Astrocyte (in vitro differentiated cells and primary cell): ENCODE measurements at places on chromosomes 7 and 10. TPM values are rescaled to one million over a fixed set of nuclear protein-coding genes. Genes with fewer than 3 reads are reported as not detected.

- DNase-seq = no peak
- H3K4me1 ChIP-seq = no peaks in the 10 kb centered on the region
- no peak overlapping the region for H3K27ac ChIP-seq
- H3K27me3 ChIP-seq = no peaks in the 10 kb centered on the region
- H3K36me3 ChIP-seq = no peaks in the 10 kb centered on the region
Measured at GRCh38 chr10:98790817-98791216, 344.1 kb upstream of the HPS1 start.

DNA sequence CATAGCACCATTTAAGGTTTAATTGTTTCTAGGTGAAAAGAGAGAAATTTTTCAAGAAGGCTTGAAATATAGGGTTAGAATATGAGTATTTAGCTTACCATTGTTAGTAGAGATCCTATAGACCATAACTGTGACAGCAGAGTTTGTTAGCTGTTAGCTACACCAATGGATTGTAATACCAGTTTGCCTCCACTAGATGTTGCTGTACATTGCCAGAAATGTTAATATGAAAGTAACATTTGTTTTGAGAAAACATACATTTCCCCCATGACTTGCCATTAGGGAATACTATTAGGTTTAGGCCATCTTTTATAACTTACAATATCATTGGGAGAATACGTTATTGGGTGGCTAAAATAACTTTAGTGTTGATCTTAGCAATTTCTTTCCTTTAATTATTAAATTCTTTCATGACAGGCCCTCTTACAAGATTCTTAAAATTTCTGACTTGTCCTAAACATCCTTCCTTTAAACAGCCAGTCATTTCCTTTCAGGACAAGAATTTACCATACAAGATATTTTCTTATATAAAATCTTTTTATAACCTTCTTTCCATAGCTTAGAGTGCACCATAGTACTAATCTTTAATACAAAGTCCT lies 39.5 kb downstream of the ZNF117 start:
- no peaks in the 10 kb centered on the region for H3K36me3 ChIP-seq
- peaks cover 9% of the 10 kb centered on the region for H3K27me3 ChIP-seq
- no peaks in the 10 kb centered on the region for H3K4me1 ChIP-seq
- no peak overlapping the region for H3K4me3 ChIP-seq
- DNase-seq = peak; percentile 22
- no peak overlapping the region for H3K27ac ChIP-seq

GRCh38 chr7:149414171-149414570 lies 46.7 kb downstream of the ZNF777 start:
- peaks cover 3% of the 10 kb centered on the region for H3K4me1 ChIP-seq
- H3K4me3 ChIP-seq = no peak overlapping the region
- no peaks in the 10 kb centered on the region for H3K27me3 ChIP-seq
- H3K36me3 ChIP-seq = no peaks in the 10 kb centered on the region
- DNase-seq = no peak
- H3K27ac ChIP-seq = no peak overlapping the region

DNA sequence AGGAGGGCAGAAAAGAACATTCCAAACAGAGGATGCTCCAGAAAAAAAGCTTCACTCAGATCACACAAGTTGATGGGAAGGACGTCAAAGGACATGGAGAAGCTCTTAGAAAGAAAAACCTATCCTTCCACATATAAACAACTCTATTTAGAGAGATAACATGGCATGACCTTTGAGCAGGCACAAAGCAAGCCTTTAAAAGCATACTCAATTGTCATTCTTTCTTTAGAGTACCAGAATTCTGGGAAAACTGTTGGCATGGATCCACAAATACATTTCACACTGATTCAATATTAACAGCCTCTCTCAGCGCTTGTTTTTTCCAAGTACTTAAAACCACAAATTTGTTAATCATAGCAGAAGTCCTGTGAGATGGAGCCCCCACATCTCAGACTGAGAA lies 7.3 kb upstream of the ABLIM1 start:
- H3K4me1 ChIP-seq = no peaks in the 10 kb centered on the region
- no peaks in the 10 kb centered on the region for H3K36me3 ChIP-seq
- DNase-seq = no peak
- no peak overlapping the region for H3K4me3 ChIP-seq
- no peak overlapping the region for H3K27ac ChIP-seq

The UFSP1 gene
- 2.7 and 3.3 TPM in 2 replicates for total RNA-seq

The ZNF365 gene
- total RNA-seq = 8.9 and 11.0 TPM in 2 replicates

DNA sequence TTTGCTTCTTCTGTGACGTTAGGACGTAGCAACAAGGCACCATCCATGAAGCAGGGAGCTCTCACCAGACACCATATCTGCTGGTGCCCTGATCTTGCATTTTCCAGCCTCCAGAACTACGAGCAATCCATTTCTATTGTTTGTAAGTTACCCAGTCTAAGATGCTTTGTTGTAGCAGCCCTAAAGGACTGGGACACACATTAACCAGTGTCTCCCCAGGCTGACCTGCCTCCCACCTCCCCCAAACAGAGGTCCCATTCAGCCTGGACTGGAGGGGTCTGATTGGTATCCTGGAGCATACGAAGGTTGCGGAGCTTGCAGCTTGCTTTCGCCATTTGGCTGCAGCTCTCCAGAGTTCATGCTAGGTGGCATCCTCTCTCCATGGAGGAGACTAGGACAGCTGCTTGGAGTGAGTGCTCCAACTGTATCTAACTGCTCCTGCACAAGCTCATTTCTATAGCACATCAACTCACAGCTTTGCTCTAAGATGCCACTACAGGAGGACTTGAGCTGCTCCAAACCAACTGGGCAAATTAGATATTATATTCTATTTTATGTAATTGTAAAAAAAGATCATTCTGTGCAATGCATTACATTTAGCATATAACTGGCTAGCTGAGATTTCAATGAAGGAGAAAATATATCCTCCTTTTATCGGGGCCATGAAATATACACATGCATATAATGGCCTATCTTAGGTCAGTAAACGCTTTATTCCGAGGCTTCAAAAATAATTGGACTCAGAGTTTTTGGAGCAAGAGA lies 8.0 kb upstream of the GRK5 start:
- peaks cover 17% of the 10 kb centered on the region for H3K4me1 ChIP-seq
- no peak overlapping the region for H3K4me3 ChIP-seq
- DNase-seq = peak; percentile 71
